ENCODE measurements at places on chromosomes 4 and X. TPM values are rescaled to one million over a fixed set of nuclear protein-coding genes. Genes with fewer than 3 reads are reported as not detected.

Gene SH3BP2
- total RNA-seq: 150 TPM

Gene IL3RA
- 0.97 TPM for total RNA-seq

DNA sequence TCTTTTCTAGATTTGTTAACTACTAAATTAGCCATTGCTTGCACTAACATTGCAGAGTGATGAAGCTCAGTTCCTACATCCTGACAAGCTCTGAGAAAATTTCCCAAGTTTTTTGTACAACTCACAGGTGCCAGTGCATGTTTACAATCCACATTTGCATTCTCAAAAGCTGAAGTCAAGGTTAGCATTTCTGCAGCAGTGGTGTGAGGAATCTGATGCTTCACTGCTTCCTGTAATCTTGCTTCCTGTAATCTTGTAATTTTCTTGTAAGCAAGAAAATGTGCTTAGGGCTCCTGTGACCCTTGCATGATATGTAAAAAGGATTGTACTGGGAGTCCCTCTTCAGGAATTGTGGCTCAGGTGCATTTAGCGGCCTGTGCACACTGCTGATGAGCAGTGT is 207.4 kb upstream of the CXCL13 start:
- no peak for DNase-seq

DNA sequence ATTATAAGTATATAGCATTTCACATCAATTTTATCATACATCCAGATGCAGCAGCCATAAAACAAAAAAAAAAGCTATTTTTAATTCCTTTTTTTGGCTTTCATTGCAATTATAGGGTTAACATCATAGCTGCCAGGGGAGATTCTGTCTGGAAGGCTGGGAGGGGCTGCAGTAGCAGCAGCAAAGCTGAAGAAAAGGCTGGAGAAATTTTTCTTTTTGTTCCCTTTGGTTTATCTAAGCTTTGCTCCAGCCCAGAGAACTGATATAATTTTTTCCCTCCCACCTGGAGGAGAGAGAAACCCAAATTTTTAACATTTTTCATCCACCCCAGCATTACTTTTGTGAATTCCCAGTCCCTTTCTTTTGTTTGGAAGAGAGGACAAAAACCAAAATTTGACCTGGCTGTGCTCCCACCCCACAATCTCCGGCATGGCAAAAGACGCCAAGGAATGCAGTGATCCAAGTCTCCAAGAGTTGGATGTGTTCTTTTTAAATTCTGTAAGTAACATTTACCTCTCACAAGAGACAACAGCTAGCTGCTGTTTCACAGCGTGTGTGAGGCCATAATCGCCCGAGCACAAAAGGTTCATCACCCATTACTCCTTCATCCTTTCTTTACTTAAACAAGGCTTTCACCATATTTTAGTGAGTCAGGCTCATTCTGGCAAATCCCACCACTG is 25.1 kb upstream of the FAM156A start:
- DNase-seq: no peak

- no peak for DNase-seq
These were observed 69.6 kb downstream of the FGFBP1 start for GRCh38 chr4:15868826-15869413.

GRCh38 chr4:38980903-38981676 is 51.1 kb downstream of the TMEM156 start:
- DNase-seq: no peak

- DNase-seq: no peak
These were observed 54.5 kb downstream of the FHDC1 start for GRCh38 chr4:152990471-152991131.

GRCh38 chr4:121227341-121227792 is 63.2 kb upstream of the TNIP3 start:
- no peak for DNase-seq

DNA sequence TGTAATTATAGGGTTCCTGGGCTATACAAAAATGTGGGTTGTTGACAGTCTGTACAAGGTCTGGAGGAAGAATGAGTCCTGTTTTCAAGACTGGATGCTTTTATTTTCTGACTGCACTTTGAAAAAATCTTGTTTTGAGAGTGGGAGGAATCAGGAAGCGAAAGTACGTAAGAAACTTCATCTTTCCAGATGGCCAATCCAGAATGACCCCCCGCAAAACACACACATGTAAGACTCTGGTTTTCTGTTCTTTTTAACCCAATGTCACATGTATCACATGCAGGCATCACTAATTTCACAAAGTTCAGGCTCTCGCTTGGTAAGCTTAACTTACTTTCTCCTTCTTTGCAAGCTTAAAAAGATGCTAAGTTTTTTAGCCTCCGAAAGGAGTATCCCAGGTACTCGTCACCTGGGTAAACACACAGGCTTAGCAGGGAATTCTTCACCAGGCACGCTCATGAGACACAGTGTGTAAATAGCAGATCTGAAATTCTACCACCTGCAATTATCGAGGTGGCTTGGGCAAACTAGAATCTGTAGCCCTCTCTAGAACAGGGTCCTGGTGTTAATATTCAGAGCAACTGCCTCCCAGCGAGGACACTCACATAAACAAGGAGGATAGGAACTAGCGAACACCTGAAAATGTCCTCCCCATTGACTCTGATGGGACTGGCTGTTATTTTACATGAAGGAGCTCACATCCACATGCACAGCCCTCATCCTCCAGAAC is 90.7 kb downstream of the NSUN7 start:
- DNase-seq: no peak

DNA sequence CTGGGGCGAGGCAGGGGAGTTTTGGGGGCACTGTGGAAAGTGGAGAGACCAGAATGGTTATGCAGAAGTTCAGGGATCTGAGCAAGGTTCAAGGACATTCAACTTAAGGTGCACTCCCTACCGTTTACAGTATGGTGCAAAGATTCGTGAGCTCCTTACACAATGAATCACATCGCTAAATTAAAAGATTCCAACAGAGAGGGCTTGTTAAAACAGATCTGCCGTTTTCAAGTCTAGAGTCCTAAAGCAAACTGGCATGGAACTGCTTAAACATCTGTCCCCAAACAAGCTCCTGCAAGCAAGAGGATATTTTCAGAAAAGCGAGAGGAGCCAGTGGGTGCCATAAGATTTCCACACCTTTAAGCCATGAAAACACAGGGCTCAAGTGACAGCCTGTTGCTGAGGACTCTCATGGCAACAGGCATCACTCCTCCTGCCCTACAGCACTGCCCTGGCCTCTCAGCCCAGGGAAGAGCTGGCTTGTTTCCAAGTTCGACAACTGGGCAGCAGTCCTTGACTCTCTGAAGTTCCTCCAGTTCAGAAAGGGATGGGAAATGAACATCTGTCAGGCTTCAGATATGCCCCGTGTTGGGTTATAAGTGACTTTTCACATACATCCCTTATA is 10.0 kb downstream of the FAM184B start:
- no peak for DNase-seq

GRCh38 chrX:41935832-41936231 is 12.5 kb upstream of the CASK start:
- DNase-seq: no peak

DNA sequence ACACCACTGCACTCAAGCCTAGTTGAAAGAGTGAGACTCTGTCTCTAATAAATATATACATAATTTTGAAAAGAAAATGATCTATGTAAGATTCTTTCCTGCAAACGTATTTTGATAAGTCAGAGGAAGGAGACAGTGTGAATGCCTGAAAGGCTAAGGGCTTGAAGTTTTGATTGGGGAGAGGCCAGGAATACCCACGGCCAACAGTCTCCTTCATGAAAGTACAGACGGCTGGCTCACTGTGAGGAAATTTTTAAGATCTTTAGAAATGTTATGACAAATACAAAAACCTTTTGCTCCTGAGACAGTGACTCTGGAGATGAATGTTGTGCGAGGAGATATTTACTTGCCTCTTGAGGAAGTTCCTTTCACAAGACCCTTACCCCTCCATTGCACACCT is 111.4 kb upstream of the KLHL13 start:
- no peak for DNase-seq
